ENCODE measurements at places on chromosomes 3 and 15. TPM values are rescaled to one million over a fixed set of nuclear protein-coding genes. Genes with fewer than 3 reads are reported as not detected.

Gene SLC49A4
- total RNA-seq, result 1.0 TPM

- no peak for DNase-seq
- no peaks in the 10 kb centered on the region for H3K4me1 ChIP-seq
- H3K4me3 ChIP-seq, result no peak overlapping the region
- H3K27ac ChIP-seq, result no peak overlapping the region
These were observed 302.2 kb downstream of the FOXP1 start for GRCh38 chr3:71281280-71281679.

GRCh38 chr15:66819084-66819483 lies 117.0 kb downstream of the SMAD6 start:
- no peak overlapping the region for H3K4me3 ChIP-seq
- DNase-seq, result no peak
- H3K36me3 ChIP-seq, result no peaks in the 10 kb centered on the region
- H3K27me3 ChIP-seq, result peaks cover 13% of the 10 kb centered on the region
- no peaks in the 10 kb centered on the region for H3K4me1 ChIP-seq

DNA sequence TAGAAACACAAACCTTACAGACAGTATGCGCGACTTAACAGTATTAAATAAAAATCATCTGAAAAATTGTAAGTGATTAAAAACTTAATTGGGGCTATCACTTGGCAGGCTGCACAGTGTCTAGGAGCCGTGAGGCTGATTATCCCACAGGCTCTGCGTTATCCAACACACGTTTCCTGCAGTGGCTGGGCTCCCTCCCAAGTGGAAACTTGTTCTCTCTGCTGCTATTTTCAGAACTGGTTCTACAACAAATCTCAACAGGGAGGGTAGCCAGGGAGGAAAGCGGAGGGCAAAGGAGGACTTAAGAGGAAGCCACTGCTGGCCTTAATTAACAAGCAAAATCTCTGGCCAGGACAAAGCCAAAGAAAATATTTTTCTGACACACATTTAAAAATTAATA lies 555.2 kb downstream of the MAGI1 start:
- H3K4me1 ChIP-seq, result peaks cover 11% of the 10 kb centered on the region
- no peak for DNase-seq
- no peak overlapping the region for H3K27ac ChIP-seq
- no peaks in the 10 kb centered on the region for H3K27me3 ChIP-seq
- no peak overlapping the region for H3K4me3 ChIP-seq

GRCh38 chr3:99365979-99366378 lies 272.4 kb upstream of the COL8A1 start:
- H3K4me3 ChIP-seq, result no peak overlapping the region
- H3K36me3 ChIP-seq, result no peaks in the 10 kb centered on the region
- H3K27me3 ChIP-seq, result no peaks in the 10 kb centered on the region
- no peak for DNase-seq
- H3K4me1 ChIP-seq, result no peaks in the 10 kb centered on the region
- H3K27ac ChIP-seq, result no peak overlapping the region

- H3K27ac ChIP-seq, result no peak overlapping the region
- H3K27me3 ChIP-seq, result no peaks in the 10 kb centered on the region
- no peak for DNase-seq
These were observed 108.5 kb upstream of the EPHA6 start for GRCh38 chr3:96705895-96706294.

DNA sequence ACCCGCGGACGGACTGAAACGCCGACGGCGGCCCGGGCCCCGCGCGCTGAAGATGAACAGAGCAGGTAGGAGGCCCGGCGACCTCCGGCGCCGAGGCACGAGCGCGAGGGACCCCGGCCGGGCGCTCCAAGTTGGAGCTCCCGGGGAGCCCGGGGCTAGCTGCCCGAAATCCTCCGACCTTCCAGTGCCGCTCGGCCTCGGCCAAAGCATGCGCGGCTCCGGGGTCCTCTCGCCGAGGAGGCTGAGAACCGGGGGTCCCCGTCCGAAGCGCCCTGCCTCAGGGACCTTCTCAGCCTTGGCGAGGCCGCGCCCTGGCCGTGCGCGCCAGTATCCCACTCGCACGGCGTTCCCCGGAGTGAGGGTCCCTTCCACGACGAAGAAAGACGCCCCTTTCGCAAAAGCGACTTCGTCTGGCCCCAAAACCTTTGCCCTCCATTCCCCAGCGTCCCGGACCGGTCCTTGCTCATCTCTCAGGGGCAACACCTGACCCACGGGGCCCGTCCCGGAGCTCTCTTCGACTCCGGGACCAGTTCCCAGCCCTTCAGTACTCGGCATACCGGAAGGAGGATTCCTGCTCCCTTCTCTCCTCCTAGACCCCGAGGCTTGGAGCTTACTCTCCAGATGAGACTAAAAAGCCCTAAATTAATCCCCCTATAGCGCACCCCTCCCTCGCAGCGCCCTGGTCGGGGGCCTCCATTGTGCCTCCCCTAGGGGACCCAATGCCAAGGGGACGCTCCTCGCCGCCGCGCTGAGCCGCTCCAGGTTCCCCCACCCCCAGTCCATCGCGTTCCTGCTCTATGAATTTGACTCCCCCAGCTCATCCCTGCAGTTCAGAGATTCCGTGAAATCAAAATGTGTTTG lies 7.7 kb upstream of the FGD5 start:
- H3K4me3 ChIP-seq, result no peak overlapping the region
- peaks cover 44% of the 10 kb centered on the region for H3K27me3 ChIP-seq
- H3K4me1 ChIP-seq, result peaks cover 12% of the 10 kb centered on the region
- H3K36me3 ChIP-seq, result no peaks in the 10 kb centered on the region
- H3K27ac ChIP-seq, result no peak overlapping the region

Gene SKIL
- 14.1 TPM for total RNA-seq

Gene PLSCR2
- total RNA-seq, result 0.40 TPM

DNA sequence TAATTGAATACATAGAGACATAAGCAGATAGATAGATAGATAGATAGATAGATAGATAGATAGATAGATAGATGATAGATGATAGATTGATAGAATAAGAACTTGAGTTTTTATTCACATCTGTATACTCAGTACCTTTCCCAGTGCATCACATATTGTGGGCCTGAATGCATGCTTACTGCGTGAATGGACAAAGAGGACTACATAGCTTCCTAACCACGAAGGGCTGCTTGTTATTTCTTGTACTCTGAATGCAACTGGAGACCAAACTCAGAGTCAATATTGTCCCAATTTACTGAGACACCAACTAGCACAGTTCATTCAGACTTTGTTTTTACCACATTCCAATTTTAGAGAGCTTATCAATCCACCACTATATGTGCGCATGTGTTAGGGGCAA lies 422.9 kb upstream of the GRM7 start:
- no peaks in the 10 kb centered on the region for H3K36me3 ChIP-seq
- H3K4me1 ChIP-seq, result no peaks in the 10 kb centered on the region
- H3K4me3 ChIP-seq, result no peak overlapping the region
- DNase-seq, result no peak
- no peak overlapping the region for H3K27ac ChIP-seq

DNA sequence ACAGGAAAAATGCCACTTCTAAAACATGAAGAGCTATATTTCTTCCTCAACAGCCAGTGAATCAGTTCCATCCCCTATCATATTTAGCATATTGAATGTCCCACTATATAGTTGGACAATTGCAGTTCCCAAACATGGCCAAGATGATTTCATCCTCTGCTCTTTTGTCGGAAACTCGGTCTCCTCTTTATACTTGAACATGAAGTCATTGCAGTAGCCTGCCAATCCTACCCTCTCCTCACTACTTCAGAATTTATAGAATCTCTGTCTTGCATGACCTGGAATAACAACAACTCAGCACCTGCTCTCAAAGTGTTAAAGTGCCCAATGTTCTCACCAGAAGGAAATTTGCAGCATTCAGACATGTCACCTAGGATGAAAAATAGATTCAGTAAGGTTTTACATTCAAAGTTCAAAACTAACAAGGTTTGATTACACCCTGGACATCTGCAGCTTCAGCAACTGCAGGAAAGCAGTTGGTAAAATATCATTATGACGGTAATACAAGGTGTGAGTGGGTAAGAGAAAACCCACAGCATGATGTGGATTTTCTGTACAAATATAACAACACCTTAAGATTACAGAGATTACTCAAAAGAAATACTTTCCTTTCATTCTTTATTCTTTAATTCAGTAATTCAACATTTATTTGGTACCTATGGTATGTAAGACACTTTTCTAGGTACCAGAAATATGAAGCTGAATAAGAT lies 52.5 kb downstream of the TP63 start:
- no peak overlapping the region for H3K4me3 ChIP-seq
- no peaks in the 10 kb centered on the region for H3K36me3 ChIP-seq
- no peak overlapping the region for H3K27ac ChIP-seq
- no peak for DNase-seq
- H3K4me1 ChIP-seq, result no peaks in the 10 kb centered on the region

GRCh38 chr15:56919031-56919608 lies 676 bp downstream of the TCF12 start:
- H3K27me3 ChIP-seq, result no peaks in the 10 kb centered on the region
- H3K27ac ChIP-seq, result peak overlapping the region; percentile 92
- H3K4me3 ChIP-seq, result peak overlapping the region; percentile 88
- H3K4me1 ChIP-seq, result peaks cover 20% of the 10 kb centered on the region

All from K562 (cell line).